ENCODE measurements at places on chromosomes 2 and 18.

GRCh38 chr2:37143974-37144373, 12.8 kb downstream of the EIF2AK2 start:
- no peak for DNase-seq

GRCh38 chr2:68931799-68932198, 20.9 kb downstream of the GKN2 start:
- DNase-seq, result no peak

GRCh38 chr2:53536583-53537361, 230.8 kb upstream of the CHAC2 start:
- DNase-seq, result no peak

- DNase-seq, result no peak
These were observed 38.7 kb downstream of the PHLPP1 start for GRCh38 chr18:62754026-62754425.

DNA sequence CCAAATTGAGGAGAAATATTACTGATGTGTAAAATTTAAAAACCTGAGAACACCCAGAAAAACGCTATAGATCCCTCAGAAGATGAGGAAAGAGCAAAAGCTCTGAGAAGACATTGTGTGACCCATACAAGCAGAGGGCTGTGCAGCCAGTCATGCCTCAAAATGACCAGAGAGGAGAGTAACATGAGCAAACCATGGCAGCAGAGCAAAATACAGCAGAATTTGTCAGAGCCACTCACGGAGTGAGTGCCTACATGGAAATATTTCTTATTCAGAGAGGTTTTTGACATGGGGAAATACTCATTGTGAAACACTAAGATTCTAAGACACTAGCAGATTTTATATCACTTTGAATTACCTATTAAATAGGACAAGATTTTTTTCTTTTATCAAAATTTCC, 96.8 kb upstream of the DNAJC10 start:
- no peak for DNase-seq

Measured in stimulated activated CD4-positive, alpha-beta T cell treated with anti-CD3 and anti-CD28 coated beads, Interleukin-2, amount 100 ng/mL, for 4 hours (primary cell).